ENCODE measurements at places on chromosomes 1 and 21.

GRCh38 chr1:241765390-241765789 is 82.6 kb upstream of the EXO1 start:
- DNase-seq = no peak

DNA sequence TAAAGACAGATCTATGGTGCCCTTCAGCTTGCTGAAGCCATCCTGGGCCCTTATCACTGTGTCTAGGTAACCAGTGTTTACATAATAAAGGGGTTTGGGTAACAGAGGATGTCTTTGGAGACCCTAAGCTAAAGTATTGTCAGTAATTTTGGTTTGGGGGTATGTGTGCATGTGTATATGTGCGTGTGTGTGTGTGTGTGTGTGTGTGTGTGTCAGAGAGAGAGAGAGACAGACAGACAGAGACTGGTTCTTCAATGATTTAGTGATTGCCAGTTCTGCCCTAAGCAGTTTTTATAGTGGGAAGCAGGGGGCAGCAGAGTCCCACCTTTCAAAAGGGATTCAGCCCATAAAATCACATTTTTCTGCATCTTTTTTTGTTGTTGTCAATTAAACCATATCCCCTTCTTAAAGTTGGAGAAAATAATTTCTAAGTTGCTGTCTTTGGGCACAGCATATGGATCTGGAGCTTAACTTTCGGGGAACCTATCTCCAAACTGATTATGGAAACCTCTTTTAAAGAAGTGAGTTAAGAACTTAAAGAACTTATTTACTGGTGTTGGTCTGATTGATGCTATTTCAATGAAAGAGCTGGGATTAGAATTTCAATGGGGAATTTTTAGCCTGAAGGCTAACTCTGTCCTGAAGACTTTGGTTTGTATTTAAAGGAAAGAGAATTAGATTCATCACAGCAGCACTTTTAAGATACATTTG is 51.1 kb downstream of the ZNF326 start:
- DNase-seq = no peak

GRCh38 chr1:156845055-156845952 is 13.6 kb downstream of the INSRR start:
- no peak for DNase-seq

DNA sequence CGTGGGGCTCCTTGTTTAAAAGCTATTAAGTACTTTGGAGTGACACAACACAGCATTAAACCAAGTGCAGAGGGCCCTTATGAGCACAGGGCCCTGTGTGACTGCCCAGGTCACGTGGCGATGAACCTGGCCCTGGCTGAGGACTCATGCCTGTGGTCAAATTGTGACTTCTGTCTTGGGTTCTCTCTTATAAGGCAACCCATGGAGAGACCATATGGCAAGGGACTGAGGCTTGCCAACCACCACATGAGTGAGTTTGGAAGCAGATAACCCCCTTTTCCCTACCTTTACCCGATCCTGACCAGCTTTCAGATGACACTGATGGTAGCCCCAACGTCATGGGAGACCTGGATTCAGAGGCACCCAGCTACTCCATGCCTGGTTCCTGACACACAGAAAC is 140.5 kb downstream of the ZBTB18 start:
- no peak for DNase-seq

DNA sequence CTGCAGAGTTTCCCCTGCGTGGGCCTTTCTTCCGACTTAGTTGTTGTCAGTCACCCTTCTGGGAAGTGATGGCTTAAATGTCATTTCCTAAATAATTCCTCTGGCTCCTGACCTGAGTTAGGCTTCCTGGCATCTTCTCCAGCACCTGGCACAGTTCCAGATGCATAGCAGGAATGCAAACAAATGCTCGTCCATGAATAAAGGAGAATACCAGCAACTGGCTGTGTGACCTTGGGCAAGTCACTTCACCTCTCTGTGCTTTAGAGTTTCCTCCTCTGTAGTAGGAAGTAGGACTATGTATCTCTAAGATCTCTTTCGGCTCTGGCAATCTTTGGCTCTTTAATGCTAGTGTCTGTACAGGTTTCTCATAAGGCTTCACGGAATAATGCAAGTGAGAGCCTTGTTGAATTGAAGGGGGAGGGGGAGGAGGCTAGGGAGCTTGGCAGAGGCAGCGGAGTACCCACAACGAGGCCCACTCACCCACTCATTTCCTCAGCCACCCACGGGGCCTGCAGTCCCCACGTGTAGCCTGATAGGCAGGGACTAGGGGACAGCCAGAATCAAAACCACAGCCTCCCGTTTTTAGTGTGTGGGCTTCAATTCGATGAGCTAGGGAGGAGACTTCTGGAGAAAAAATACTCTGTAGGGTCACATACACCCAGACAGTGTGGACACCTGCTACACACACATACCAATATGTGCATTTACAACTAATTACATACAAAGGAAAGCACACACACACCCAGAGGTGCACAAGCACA is 48.1 kb downstream of the TENT5C start:
- peak; percentile 19 for DNase-seq

- DNase-seq = no peak
Measured at GRCh38 chr1:224582041-224582440, 34.1 kb upstream of the CNIH3 start.

DNA sequence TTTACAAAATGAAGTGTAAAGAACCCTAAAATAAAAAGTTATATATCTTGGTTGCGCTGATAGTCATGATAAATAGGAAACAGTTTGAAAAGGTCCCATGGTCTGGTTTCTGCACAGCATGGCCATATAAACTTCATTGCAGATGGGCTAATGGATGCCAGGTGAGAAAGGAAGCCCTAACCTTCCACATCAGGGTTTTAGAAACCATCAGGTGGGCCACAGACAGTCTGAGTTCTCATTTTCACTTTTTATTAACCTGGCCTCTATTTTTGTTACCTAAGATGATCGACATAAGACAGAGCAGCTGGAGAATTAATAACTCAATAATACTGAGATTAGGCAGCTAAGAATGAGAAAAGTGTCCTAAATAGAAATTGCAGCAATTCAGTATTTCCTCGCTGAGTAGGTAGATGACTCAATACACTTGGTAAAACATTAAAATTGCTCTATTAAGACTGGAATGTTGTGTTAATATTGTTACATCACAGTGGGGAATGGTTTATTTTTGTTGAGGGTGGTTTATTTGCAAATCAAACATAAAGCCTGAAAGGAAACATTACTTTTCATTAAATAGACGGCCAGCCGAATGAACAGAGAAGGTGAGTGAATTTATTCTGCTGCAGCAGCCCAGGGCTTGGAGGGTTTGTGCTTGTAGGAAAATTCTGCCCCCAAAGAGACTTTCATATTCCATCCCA is 21.1 kb downstream of the C1orf21 start:
- DNase-seq = no peak

DNA sequence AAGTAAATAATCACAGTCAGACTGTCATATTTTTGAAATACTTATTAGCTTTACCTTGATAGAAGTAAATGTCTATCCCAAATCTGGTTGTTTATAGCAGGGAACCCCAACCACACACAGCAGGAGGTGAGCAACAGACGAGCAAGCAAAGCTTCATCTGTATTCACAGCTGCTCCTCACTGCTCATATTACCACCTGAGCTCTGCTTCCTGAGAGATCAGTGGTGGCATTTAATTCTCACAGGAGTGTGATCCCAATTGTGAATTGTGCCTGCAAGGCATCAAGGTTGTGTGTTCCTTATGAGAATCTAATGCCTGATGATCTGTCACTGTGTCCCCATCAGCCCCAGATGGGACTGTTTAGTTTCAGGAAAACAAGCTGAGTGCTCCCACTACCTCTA is 104.3 kb downstream of the GPATCH2 start:
- no peak for DNase-seq

DNA sequence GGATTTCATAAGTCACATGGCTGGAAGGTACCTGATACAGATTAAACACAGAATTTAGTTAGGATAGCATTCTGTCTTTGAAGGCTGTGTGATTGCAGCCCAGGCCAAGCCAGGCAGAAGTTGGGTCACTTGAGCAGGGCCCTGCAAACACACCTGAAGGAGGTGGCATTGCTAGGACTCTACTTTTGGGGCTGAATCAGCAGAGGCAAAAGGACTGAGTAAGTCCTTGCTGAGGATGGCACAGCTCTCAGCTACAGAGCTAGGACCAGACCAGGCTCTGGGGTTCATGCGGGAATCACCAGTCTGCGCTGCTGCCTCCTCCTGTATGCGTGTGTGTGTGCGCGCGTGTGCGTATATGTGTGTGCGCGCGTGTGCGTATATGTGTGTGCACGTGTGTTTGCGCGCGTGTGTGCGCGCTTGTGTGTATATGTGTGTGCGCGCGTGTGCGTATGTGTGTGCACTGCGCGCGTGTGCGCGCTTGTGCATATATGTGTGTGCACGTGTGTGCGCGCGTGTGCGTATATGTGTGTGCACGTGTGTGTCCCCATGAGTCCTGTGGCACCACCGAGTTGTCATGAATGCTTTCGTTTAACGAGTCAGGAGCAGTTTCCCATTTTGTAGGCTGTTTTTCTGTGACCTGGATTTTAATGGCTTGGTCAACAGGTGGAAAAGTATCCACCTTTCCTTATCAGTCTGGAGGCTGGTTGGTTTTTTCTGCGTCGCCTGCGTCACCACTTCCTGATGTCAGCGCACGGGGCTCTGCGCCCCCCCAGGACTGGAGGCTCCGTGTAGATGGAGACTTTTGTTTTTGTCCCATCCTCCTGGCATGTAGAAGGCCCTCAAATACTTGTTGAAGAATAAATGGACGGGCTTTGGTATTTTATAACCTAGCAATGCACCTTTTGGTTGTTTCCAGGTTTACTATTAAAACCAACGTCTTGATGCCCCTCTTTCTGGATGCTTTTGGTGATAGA is 34.7 kb downstream of the ADARB1 start:
- no peak for DNase-seq

- DNase-seq = no peak
Measured at GRCh38 chr1:99764439-99764838, 2.0 kb downstream of the FRRS1 start.

GRCh38 chr21:42221581-42222345 is 2.8 kb downstream of the ABCG1 start:
- peak; percentile 46 for DNase-seq

DNA sequence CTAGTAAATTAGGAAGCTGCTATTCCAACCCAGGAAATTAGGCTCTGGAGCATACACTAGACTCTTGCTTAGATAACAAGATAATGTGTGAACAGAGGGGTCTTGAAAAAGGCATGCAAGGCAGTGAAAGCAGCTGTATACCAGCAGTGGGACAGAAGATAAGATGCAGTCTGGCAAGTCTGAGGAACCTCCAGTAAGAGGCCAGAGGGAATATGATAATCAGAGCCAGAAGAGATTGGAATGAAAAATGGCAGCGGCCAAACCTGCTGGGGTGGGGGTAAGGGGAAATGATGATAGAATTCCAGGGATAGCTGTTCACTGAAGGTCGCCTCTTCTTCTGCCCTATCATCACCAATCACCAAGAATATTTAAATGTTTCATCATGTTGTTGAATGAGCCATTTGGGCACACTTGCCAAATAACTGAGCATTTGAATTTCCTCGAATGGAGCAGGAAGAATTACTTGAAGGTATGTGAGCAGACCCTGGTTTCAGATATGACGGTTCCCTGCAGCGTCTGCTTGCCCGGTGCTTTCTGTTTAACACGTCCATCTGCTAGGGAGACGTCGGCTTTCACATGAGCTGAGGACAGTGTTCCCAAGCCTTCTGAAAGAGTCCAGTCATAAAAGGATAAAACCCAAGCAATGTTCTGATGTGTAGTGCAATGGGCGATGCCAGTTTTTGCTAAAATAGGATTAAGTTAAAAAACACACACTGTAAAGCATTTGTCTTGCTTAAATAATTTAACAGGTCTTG is 173.3 kb downstream of the RWDD3 start:
- no peak for DNase-seq

GRCh38 chr1:64597113-64597512 is 127.2 kb downstream of the CACHD1 start:
- DNase-seq = no peak

DNA sequence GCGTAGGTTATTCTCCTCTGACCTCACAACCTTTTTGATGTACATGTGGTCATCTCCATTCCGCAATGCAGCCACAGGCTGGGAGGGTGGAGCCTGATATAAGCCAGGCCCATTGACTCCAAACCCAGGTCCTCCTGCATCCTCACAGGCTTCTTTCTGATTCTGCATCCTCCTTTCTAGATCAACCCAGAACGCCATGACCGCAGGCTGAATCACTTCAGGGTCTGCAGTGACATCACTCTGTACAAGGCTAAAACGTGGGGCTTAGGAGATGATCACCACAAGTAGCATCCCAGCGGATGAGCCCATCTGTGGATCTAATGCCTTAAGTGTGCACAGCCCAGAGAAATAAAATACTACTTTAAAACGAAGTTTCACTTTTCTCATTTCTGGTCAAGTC is 16.1 kb downstream of the EBNA1BP2 start:
- DNase-seq = no peak

DNA sequence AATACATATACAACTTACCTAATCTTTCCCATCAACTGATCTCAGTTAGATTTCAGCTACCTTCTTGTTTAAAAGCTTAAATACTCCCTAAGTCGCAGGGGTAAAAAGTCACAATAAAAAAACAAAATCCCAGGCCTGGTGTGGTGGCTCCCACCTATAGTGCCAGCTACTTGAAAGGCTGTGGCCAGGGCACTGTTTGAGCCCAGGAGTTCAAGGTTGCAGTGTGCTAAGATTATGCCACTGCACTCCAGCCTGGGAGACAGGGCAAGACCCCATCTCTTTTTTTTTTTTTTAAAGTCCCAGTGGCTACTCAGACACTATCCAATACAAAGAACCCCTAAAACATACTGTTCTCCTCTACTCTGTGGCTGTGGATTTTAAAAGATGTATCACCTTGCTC is 228.3 kb downstream of the DENND1B start:
- DNase-seq = no peak

DNA sequence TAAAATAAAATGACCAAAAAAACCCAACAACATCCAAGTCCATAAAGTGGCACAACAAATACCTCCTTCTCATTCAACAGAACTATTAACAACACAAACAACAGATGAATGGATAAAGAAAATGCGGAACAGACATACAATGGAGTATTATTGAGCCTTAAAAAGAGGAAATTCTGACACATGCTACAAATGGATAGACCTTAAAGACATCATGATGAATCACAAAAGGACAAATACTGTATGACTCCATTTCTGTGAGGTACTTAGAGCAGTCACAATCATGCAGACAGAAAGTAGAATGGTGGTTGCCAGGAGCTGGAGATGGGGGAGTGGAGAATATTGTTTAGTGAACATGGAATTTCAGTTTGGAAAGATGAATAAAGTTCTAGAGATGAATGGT is 42.6 kb downstream of the EYA3 start:
- no peak for DNase-seq
